ENCODE measurements at places on chromosomes 1 and 21.
A peak's percentile ranks its signal among the peaks of the same experiment; 100 is the strongest.

DNA sequence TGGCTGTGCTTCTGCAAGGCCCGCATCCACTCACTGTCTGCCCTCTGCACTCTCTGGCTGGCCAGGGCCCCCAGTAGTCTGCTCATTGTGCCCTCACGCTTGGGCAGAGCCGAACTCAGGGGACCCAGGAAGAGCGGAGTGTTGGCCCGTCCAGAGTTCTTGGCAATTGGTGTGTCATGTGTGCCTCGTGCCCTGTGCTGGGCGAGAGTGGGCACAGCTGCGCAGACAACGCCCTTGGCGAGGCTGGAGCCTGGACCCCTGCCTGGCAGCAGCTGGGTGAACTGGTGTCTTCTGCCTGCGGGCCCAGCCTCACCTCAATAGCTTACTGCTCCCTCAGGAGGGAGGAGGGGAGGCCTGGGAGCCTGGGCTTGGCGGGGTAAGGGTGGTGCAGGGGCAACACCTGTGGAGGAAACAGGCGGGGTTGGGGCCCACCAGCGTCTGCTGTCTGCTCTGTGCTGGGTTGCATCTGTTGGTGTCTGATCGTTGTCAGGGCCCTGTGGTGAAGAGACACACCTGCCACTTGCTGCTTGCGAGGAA, 2.1 kb downstream of the GUK1 start:
- DNase-seq: no peak

GRCh38 chr1:232150770-232151548, 479.0 kb downstream of the SIPA1L2 start:
- no peak for DNase-seq

- DNase-seq: peak; percentile 85
These were observed 78.0 kb upstream of the ATP5PO start for GRCh38 chr21:33993286-33994231.

- peak; percentile 9 for DNase-seq
These were observed 643.5 kb downstream of the KIF26B start for GRCh38 chr1:245798349-245798711.

DNA sequence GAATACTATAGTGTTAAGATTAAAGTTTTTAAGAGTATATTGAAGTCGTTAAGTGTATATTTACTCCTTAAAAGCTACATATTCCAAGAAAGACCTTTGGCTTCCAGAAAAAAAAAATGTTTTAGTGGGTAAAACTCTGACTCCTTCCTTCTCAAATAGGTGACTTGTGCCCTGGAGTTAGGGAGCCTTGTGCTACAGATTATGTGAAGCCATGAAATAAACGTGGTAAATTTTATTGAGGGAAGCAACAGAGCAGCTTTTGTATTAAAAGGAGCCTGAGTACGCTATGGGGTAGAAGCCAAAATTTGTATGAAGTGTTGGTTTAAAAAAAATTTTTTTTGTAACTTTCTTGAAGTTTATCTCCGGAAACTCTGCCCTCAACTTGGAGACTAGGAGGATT, 994 bp downstream of the RO60 start:
- peak; percentile 27 for DNase-seq

GRCh38 chr1:6461538-6462411, 4.2 kb downstream of the TNFRSF25 start:
- DNase-seq: no peak

GRCh38 chr1:175353066-175353465, 160.5 kb upstream of the KIAA0040 start:
- DNase-seq: peak; percentile 17

DNA sequence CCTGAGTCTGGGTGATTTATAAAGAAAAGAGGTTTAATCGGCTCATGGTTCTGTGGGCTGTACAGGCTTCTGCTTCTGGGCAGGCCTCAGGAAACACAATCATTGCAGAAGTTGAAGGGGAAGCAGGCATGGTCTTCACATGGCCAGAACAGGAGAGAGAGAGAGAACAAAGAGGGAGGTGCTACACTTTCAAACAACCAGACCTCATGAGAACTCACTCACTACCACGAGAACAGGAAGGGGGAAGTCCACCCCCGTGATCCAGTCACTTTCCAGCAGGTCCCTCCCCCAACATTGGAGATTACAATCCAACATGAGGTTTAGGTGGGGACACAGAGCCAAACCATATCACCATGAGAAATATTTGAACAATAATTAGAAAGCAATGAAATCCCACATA, 222.9 kb downstream of the FAM72C start:
- DNase-seq: peak; percentile 38

DNA sequence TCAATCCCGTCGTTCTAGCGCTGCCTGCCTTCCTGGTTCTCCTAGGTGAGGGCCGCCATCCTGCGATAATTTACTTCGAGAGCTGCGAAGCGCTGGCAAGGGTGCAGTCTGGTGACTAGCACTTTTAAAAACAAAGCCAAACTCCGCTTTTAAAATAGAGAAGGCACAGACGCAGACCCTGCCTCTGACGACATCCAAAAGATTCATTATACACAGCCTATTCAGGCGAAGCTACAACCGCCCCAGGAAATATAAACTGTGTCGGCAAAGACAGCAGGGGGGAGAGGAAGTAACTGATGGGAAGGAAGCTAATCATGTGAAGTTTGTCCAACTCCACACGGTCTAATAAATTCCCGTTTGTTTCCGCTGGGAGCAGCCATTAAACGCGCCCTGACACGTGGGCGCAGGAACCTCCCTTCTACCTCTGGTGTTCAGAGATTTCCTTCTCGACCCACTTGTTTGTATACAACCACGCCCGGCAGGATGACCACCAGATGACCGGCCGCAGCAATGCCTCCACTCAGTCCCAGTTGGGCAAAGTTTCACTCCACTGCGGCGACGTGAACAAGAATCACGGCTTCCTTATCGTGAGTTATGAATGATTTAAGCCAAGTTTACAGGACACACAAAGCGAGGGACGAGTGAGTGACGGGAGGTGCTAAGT, 1.3 kb downstream of the GNG12 start:
- DNase-seq: peak; percentile 25

DNA sequence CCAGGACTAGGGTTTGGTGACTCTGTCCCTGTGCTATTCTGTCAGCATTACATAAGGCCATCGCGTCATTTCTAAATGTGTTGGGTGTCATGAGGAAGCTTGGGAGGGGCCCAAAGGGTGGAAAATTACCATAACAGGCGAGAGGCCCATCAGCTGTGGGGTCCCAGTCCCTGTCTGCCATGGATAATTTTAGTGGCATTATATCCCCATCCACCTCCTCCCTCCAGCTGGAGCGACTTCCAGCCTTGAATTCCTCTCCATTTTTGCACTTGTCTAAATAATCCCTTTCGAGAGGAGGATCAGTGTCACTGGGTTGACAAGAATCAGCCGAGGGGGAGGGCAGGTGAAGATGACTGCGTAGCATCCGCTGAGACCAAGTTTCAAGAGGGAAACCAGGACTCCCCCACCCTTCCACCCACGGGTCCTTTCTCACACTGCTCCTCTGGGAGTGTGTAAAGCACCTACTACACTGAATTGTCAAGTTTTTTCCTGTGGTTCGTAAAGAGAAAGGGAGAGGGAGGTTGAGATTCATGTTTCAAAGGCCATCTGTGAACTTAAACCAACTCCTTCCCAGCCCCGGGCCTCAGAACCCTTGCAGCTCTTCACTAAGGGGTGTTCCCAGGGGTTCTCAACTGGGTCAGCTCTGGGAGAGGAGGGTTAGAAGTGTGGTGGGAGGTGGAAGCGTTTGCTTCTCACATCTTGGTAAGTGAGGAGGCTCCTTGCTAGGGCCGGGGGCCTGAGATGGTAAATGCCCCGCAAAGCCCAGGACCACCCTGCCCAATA, 29.2 kb downstream of the VASH2 start:
- DNase-seq: no peak

DNA sequence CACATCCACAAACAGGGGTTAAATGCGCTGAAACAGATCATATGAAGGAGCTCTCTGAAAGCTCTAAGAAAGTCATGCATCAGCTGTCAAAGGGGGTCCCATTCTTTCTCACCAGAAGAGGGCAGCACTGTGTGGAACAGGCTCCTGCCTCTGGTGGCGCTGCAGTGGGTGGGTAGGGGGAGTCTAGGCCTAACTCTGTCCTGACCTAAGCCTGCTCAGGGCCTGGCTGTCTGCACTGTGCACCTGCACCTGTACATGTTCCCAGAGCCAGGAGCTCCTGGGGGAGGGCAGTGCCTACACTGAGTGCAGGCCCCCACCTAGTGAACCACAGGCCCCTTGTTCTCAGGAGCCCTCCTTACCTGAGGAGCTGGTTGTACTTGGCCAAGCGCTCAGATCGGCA, 16.0 kb downstream of the ENO1 start:
- DNase-seq: peak; percentile 77

DNA sequence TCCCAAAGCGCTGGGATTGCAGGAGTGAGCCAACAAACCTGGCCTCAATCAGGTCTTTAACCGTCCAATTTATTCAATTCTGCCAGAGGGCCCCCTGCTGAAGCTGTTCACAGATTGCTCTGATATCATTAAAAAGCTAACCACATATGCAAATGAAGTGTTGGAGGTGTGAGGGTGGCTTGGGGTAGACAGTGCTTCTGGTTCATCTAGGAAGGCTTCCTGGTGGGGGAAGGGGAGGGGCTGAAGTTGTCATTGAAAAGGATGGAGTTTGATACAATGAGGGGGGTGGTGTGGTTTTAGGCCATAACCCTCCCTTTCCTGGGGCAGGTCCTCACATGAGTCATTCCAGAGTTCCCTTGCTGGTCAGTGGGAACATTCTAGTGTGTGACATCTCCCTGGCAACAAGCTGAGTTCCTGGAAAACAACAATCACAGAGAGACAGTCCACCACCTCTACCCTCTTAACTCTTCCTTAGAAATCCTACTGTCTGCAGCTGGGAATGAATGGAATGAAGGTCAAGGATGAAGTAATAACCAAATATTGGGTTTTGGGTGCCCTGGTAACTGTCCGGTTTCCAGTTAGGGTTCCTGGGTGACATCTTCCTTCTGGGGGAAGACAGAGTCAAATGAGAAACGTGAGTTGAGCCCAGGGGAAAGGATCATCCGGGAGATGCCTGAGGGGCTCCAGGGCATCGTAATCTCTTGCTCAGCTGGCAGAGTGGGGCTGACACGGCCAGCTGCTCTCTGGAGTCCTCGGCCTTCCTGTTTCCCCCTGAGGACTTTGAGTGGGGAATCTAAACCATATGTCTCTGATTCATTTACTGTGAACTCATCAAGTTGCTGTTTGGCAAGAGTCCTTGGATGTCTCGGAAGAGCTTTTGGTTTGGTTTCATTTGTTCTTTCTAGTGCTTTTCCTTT, 32.2 kb downstream of the BATF3 start:
- DNase-seq: no peak

GRCh38 chr1:242886137-242886536, 361.6 kb upstream of the PLD5 start:
- DNase-seq: no peak

- DNase-seq: no peak
These were observed 80.3 kb downstream of the SSBP3 start for GRCh38 chr1:54325703-54326461.

DNA sequence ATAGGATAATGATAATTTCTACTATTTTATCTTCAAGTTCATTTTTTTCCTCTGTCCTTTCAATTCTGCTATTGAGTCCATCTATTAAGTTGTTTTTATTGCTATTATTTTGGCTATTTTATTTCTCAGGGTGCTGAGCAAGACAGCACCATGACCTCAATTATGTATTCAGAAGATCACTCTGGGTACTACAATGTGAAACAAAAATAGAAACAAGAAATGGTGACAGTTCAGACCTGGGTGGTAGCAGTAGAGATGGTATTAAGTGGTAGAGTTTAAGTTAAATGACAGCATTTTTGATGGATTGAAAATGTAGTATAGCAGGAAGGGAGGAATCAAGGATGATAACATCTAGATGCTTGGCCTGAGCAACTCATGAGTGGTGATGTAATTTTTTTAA, 655.3 kb upstream of the PLXNA2 start:
- no peak for DNase-seq

GRCh38 chr1:214537219-214537618, 14.2 kb downstream of the PTPN14 start:
- DNase-seq: no peak

DNA sequence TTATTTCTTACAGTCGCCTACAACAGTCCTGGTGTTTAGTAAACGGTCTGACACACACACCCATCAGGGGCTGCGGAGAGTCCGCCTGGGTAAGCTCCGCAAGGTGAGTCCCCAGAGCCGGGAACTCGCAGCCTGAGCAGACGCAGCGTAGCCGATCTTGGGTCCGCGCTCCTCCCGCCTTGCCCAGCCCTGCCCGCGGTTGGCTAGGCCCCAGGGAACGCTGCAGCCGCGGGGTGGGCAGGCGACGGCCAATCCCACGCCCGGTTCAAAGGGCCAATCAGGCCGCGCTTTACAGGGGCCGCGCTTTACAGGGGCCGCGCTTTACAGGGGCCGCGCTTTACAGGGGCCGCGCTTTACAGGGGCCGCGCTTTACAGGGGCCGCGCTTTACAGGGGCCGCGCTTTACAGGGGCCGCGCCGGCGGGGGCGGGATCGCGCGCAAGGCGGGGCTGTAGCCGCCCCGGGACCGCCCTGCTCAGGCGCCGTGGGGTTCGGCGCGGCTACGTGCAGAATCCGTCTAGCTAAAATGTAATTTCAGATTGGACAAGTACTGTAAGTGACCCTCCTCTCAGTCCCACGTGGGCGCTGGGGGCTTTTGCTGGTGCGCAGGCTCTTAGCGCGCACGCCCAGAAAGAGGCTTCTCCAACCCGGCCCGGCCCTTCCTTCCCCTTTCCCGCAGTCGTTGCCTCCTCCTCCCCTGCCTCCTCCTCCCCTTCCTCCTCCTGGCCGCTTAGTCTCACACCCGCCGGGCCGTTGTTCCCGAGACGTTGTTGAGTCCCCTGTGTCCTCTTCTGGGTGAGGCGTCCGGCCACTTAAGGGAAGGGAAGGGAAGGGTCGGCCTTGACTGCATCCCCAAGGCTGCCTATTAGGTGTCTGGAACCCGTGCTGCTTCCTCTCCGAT, at the start of gene FGGY:
Gene FGGY, plus strand, starts transcription at position 737 of the 899 bp plus-strand sequence. CDS start 24,456 bp downstream, outside the sequence.
- DNase-seq: peak; percentile 99

DNA sequence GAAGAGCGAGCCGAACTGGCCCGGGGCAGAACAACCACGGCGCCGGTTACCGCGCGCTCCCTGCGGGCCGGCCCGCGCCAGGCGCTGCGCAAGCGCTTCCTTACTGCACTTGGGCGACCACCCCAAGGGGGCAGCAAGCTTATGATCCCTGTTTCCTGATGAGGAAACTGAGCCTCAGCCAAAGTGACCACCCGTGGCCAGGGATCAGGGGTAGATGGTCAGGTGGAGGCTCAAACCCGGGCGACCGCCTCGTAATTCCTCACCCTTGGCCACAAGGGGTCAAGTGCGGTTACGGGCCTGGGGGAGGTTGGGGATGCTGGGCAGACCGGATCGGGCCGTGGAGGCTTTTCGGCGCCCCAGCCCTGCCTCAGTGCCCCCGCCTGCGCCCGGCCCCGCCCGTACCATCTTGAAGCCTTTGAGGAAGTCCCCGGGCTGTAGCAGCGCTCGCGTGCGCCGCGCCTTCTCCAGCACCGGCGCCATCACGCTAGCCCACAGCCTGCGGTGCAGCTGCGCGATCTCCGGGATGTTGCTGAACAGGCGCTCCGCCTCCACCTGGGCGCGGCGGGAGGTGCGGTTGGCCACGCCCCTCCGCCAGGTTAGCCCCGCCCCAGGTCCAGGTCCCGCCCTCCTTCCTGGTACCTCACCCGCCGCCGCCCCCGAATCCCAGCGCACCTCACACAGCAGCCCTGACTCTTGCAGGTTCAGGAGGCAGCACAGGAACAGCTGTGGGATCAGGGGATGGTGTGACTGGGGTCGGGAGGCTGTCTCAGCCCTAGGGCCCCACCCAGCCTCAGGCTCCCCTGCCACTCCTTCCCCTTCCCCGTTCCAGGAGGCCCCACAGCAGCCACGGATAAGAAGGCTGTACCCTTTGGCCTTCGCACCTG, 5.4 kb upstream of the TNFRSF25 start:
- DNase-seq: no peak

- DNase-seq: no peak
These were observed 225.8 kb upstream of the PROX1 start for GRCh38 chr1:213761845-213762407.

- DNase-seq: no peak
These were observed 27.0 kb upstream of the SMYD3 start for GRCh38 chr1:246534114-246534513.

Data from hematopoietic multipotent progenitor cell treated with erythropoietin and hydrocortisone succinate and interleukin-3 and kit ligand, for 4 days (in vitro differentiated cells).